ENCODE measurements at places on chromosomes 3 and 15.

DNA sequence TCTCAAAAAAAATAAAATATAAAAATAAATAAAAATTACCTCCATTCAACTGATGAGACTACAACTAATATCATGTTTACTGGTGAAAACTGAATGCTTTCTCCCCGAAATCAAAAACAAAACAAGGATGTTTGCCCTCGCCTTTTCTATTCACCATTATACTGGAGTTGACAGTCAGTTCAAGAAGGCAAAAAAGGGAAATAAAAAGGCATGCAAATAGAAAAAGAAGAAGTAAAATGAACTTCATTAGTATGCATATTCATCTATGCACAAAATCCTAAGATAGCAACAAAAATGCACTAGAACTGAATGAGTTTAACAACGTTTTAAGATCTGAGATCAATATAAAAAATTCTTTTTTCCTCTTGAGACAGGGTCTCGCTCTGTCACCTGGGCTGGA is 72.7 kb upstream of the FAM174B start:
- no peak for DNase-seq

- DNase-seq, result no peak
Observed at GRCh38 chr3:33426630-33427317, 13.4 kb downstream of the UBP1 start.

GRCh38 chr3:37921025-37921424 is 59.3 kb downstream of the CTDSPL start:
- DNase-seq, result no peak

DNA sequence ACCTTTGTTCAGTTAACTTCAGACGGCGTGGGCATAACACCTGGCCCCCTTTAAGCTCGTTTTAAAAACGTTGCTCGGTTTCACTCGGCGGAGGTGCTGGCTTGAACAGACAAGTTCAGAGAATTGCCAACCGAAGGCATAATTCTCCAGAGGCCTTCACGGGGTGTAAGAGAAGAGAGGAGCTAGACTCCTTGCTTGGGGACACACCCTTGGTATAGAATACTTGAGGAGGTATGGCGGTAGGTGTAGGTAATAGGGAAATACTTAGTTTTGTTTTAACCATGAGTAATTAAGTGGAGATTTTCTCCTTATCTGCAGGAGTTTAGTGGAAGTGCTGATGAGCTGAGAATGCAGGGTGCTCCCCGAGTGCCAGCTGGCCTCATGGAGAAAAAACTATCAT is 921 bp downstream of the FBXL2 start:
- DNase-seq, result no peak

DNA sequence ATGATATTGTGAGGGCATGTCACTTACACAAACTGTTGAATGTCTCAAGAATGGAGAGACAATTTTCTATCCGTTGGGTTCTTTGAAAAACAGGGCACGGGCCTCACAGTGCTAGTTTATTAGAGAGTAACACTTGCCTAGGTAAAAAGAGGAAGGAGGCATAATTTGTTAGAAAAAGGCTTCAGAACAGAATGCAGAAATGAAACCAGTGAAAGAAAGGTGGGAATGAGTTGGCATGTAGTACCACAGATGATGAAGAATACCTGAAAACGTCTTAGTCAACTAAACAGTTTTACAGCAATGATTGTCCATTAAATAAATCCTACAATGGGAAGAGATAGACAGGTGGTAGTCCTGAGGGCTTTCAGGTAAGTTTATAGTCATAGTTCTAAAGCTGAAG is 1399.7 kb upstream of the CADM2 start:
- DNase-seq, result no peak

DNA sequence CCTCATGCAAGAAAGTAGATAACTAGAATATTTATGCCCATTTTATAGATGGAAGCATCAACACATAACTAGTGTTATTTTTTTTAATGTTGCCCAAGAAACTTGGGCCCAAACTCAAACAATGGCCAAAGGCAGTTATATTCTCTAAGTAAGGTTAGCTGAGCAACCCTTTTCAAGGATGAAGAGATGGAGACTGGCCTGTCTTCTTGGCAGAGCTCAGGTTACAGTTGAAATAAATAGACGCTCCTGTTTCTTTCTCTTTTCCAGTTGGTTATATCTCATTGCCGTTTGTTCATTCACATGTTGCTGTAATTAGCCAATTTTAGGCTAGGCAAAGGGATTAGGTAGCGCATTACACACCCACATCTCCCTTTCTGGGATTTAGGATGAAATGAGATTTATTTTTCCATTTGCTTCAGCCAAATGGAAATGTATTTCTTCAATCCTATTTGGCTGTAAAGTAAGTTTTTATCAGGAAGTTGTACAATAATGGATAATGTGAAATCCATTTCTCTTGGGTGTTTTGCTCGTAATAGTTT is 93.2 kb downstream of the CMSS1 start:
- no peak for DNase-seq

GRCh38 chr3:45153658-45154437 is 7.7 kb upstream of the CDCP1 start:
- no peak for DNase-seq

DNA sequence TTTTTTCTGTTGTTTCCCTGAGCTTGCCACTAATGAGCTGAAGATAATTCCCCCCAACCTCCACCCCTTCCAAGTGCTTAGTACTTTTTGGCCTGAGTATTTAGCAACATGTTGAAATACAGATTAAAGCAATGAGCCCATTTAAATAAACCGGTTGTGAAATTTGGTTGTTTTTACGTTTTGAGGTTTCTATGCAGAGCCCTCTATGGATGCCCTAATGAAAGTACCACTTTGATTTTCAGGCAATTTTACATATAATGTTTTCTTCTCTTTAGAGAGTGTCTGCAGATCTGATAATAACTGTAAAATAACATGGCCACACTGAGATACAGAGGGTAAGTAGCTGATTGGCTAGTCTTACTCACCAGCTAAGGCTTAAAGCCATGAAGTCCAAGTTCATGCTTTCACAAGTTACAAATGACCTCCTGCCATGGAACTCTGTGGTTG is 139.4 kb upstream of the SLC7A14 start:
- no peak for DNase-seq

DNA sequence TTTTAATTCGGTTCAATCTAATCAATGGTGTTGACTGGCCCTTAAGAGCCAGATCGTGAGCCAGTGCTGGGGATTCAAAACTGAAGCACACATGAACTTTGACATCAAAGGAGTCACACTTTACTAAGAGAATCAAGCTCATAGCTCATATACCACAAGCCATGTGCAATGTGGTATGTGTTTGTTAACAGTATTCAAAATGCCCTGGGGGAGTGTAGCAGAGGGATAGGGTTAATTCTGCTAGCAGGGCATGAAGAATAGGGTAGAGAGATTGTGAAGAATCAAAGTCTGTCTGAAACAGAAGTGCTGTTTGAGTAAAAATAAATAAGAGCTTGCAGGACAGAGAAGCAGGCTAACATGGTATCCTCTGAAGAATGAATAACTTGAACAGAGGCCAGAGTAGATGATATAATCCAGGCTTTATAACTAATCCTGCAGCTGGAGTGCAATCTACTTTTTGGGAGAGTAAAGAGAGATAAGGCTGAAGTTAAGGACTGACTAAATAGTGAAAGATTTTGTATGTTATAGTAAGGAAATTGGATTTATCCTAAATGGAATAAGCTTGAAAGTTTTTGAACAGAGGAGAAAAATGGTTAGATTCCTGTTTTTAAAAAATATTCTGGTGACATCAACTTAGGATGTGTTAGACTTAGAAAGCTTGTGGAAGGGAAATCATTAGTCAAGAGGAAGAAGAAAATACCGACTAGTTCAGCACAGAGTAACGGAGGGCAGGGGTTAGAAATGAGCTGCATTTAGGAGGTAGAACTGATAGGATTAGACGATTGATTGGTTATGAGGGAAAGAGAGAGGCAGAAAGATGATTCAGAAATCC is 292.0 kb downstream of the NFKBIZ start:
- no peak for DNase-seq

DNA sequence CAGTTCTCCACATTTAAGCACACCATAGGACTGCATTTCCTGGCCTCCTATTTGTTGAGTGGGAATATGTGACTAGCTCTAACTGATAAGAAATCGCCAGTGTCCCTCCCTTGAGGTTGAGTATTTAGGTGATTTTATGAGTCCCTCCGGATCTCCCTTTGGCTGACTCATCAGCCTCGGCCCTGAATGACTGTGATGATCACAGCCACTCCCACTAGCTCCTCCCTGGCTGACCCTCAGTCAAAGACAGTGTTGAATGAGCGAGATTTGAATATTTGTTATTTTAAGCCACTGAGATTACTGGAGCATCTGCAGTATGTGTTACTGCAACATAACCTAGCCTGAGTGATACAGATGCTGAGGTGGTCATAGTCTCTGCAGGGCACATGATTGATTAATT is 515.3 kb downstream of the EPHB1 start:
- DNase-seq, result no peak

GRCh38 chr3:141895731-141896130 is 19.3 kb downstream of the ATP1B3 start:
- DNase-seq, result no peak

GRCh38 chr3:35658686-35659085 is 19.4 kb downstream of the ARPP21 start:
- no peak for DNase-seq

GRCh38 chr15:83698294-83698693 is 44.4 kb downstream of the ADAMTSL3 start:
- DNase-seq, result no peak

DNA sequence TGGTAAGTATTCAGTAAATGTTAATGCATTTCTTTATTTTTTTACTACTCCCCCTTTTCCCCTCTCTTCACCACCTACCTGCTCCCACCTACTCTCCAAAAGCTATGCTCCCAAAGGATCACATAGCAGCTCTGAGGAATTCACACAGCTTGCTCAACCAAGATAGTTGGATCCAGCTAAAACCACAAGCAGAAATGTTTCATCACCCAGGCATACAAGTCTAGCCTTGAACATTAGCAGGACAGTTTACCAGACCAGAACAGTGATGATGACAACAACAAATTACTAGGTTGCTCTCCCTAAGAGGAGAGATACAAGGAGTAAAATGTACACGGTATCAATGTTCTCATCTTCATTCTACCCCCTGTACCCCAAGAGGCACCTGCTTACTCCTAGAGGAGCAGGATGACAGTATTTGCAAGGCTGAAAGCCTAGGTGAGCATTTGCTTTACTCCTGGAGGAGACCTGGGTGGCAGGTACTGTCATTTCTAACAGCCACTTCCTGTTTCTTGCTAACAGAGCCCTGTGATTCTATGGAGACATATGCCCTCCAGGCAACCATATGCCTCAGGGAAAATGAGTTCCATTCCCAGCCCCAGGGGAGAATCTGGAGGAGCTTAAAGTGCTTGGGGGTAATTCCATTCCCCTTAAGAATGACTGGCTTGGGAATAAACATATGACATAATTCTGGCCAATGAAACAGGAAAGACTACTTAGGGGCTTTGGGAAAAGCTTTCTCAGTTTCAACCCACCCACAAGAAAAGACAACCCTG is 237.5 kb downstream of the NTRK3 start:
- no peak for DNase-seq

GRCh38 chr15:64010719-64011118 is 35.6 kb downstream of the DAPK2 start:
- no peak for DNase-seq

DNA sequence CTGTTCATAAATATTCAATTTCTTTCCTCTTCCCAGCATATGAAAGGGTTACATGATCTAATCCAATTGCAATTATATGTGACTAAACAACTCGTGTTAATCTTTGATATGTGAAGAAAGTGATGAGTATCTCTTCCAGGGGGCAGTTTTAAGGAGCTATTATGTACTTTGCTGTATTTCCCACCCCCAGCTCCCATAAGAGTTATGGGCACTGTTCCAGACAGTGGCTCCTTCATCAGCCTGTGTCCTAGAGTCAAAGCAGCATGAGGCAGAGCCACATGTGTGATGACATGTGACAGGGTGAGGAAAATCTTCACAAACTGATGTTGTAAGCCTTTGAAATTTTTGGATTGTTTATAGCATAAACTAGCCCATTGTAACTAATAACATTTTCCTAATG is 315.4 kb downstream of the DIPK2A start:
- DNase-seq, result no peak

- DNase-seq, result no peak
Observed at GRCh38 chr15:77107531-77108355, 36.8 kb upstream of the TSPAN3 start.

- DNase-seq, result no peak
Observed at GRCh38 chr3:165640970-165641369, 196.3 kb downstream of the BCHE start.

GRCh38 chr3:107600780-107601179 is 78.0 kb downstream of the BBX start:
- no peak for DNase-seq

DNA sequence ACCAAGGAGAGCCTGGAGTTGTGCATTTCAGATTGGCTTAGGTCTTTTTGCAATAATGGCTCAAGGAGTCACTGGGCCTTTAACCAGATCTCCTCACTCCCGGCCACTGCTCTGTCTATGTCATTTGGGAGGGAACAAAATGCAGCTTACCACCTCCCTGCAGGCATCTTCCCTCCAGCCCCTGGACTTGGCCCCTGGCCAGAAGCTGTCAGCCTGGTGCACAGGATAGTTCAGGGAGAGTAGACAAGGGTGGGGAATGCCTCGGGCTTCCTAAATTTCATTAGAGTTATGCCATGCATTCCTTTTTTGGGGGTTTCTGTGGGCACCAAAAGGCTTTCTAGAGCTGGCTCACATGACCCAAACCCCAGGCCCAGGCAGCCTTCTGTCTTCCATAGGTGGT is 70.2 kb upstream of the HRH1 start:
- no peak for DNase-seq

DNA sequence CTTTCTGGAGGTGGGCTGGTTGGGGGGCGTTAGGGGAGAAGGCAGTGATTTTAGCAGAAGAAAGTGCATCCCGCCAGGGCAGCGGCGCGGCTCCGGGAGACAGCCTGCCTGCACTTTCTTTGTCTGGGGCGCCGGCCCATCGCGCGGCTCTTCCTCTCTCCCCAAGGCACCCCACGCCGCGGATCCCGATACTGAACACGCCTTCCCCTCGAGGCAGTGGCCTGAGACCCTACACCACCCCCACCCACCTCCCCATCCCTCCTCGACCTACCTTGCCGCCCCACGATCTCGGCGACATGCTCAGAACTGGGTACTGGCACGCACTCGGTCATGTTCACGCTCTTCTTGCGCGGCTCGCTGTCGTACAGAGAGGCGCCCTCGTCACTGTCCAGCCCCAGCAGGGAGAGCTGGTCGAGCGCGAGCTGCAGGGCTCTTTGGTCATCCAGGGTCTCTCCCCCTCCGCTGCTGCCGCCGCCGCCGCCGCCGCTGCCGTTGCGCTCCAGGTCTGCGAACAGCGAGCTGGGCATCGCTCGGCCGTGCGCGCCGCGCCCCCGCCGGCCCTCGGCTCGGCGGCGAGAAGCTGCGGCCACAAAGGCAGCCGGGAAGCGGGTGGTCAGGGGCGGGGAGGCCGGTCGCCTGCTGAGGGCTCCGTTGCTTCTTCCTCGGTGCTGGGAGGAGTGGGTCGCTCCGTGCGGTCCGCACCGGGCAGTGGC is 483 bp downstream of the MEX3B start:
- peak; percentile 40 for DNase-seq

- no peak for DNase-seq
Observed at GRCh38 chr15:98668566-98669308, 20.4 kb downstream of the IGF1R start.

- no peak for DNase-seq
Observed at GRCh38 chr15:94638183-94638582, 406.8 kb downstream of the MCTP2 start.

Measured in caudate nucleus (tissue), 63 donors.